ENCODE measurements at places on chromosomes 7 and 10. TPM values are rescaled to one million over a fixed set of nuclear protein-coding genes. Genes with fewer than 3 reads are reported as not detected.
A peak's percentile ranks its signal among the peaks of the same experiment; 100 is the strongest.

HOXA6 gene
- 0.71 TPM for polyA plus RNA-seq

MINDY4 gene
- 1.9 TPM for polyA plus RNA-seq

DNA sequence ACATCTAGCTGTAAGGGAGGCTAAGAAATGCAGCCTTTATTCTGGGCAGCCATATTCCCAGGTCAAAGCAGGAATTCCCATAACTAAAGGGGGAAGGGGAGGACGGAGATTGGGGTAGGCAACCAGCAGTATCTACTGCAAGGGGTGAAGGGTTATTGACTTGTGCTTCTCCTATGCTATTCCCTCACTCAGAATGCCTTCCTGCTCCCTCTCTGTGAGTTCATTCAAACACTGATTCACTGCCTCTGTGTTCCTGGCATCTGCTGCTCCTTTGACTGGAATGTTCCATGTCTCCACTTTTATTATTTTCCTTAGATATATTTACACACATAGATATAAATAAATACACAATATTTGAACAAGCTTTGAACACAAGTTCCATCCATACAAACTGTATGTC lies 11.1 kb downstream of the HTR7 start:
- peak; percentile 48 for DNase-seq

IL6 gene
- polyA plus RNA-seq: not detected

- no peak for DNase-seq
Observed at GRCh38 chr10:55410415-55410885, 609.4 kb upstream of the PCDH15 start.

DNA sequence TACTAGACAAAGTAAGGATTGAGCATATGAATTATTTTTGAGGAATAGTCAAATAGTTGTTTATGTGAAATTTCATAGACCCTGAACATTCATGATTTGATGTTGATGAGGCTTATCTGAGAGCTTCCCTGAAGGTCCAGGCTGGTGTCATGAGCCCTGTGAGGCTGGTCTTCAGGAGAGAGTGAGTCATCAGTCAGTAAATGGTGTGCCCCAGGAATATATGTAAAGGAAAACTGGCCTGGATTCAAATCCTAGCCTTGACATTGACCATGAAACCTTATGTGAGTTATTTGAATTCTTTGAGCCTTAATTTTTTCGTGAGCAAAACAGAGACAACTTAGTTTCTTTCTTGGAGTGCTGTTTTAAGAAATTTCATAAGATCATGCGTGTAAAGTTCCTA lies 6.2 kb downstream of the TMEM236 start:
- DNase-seq: no peak

ELFN1 gene
- 0.02 TPM for polyA plus RNA-seq

SHH gene
- polyA plus RNA-seq: not detected

DNA sequence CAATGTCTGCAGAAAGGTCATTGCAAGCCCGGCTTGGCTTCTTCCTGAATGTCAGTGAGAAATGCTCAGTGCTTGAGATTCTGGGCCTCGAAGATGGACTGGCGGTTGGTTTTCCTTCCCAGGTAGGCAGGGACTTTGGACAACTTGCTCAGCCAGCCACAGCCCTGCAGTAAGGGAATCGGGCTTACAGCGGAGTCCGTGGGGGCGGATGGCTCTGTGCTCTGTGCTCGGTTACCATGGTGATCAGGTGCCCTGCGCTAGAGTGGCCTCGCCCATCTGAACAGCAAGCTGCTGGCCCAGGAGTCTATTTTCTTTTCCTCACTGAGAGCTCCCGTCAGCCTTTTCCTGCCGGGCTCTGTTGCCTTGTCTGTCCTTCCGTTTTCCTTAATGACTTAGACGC lies 77.8 kb upstream of the SH2B2 start:
- no peak for DNase-seq

GRCh38 chr7:12951397-12951801 lies 264.0 kb downstream of the ARL4A start:
- peak; percentile 79 for DNase-seq

GRB10 gene
- polyA plus RNA-seq: 3.3 TPM

SUPV3L1 gene
- 31.5 TPM for polyA plus RNA-seq

DNA sequence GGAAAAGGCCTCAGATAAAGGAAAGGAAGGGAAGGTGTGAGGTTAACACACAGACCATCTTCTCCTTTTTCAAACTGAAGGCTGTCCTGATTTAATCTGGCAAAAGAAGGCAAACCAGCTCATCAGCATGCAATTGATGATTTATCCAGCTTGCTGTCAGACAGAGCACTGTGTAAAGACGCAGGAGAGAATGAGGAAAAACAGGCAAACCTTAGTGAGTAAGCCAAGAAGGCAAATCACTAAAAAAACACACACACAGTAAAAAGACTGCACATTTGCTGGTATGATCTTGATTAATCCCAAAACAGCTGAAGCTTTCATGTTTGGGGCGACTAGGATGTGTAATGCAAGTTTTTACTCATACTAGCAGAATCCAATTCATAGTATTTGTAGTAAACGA lies 65.8 kb upstream of the SKAP2 start:
- DNase-seq: peak; percentile 52

DNA sequence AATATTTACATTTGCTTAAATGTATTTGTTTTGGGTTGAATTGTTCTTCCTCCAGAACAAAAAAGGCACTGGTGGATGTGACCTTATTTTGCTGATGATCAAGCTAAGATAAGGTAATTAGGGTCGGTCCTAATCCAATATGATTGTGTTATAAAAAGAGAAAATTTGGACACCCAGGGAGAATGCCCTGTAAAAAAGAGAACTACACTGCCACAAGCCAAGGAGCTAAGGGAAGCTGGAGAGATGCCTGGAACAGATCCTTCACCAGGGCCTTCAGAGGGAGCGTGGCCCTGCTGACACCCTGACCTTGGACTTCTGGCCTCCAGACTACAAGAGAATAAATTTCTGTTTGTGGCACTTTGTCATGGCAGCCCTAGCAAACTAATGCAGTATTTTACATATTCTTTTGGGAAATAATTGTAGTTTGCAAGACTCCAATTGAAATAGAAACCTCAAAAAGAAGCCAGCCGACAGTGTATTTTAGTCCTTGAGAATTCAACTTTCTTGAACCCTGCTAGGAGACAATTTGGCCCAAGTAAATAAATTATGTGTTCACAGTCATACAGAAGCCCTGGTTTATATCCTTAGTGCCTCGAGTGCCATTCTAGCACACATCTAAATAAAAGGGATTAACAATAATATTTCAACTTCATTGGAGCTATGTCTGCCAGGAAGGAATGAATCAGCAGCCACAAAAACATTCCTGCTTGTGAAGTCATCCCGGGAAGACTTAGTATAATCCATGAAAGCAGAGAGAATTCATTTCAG lies 164.6 kb downstream of the PKD1L1 start:
- DNase-seq: peak; percentile 90

- no peak for DNase-seq
Observed at GRCh38 chr7:137835486-137836112, 11.2 kb downstream of the DGKI start.

IFIT1B gene
- polyA plus RNA-seq: not detected

GRCh38 chr7:34145603-34146002 lies 240.3 kb downstream of the BMPER start:
- DNase-seq: no peak

- DNase-seq: peak; percentile 48
Observed at GRCh38 chr10:125868372-125868975, 12.6 kb downstream of the DHX32 start.

KNDC1 gene
- polyA plus RNA-seq: not detected

CFAP58 gene
- polyA plus RNA-seq: 0.23 TPM

TMEM196 gene
- polyA plus RNA-seq: not detected

SFTPD gene
- polyA plus RNA-seq: not detected

GRCh38 chr7:101772508-101773211 lies 44.8 kb upstream of the CUX1 start:
- DNase-seq: no peak

DNA sequence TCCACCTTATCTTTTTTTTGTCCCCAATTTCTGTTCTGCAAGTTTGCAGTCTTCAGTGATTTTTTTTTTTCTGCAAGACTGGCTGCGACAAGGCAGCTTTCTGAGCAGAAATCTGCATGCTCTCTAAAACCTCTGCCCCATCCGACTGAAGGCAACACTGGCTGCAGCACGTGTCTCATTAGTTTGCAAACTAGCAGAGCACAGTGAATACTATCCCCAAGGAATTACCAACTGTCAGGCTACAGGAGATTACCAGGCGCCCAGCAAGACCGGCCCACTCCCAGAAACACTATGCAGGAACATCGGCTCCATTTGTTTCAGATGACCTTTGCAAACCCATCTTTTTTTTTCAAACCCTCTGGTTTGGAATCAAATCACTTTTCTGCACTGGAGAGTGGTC lies 538.8 kb downstream of the SORCS1 start:
- no peak for DNase-seq

DYDC2 gene
- polyA plus RNA-seq: not detected

INMT gene
- polyA plus RNA-seq: not detected

DNA sequence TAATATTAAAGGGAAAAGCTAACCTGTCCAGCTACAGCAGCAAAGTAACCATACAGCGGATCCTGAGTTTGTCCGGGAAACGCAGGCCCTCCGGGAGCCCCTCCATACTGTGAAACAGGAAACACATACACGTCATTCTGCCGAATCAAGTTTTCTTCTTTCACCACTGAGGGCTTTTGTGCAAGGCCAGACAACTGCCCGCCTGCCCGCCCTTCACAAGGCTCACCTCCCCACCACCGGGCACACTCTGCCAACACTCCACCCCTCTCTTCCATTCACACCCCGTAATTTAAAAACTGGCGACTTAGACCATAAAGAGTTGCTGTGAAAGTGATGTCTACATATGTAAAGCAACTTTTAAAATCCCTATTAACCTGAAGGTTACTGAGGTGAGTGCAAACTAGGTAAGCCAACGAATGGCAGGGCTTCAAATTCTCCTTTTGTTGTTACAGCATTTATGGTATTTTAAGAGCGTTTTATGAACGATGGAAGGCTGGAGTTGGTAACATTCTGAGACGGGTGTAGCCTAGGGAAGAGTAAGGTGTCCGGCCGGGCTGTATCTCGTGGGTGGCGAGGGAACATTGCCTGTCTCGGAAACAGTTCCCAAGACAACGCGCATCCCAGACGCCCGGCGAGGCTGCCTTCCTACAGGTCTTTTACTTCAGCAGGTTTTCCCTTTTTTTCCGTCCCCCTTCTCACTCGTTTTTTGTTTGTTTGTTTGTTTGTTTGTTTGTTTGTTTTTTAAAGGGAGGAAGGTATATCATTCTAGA lies 817 bp downstream of the SRI start:
- DNase-seq: peak; percentile 55

GHRHR gene
- polyA plus RNA-seq: not detected

DNA sequence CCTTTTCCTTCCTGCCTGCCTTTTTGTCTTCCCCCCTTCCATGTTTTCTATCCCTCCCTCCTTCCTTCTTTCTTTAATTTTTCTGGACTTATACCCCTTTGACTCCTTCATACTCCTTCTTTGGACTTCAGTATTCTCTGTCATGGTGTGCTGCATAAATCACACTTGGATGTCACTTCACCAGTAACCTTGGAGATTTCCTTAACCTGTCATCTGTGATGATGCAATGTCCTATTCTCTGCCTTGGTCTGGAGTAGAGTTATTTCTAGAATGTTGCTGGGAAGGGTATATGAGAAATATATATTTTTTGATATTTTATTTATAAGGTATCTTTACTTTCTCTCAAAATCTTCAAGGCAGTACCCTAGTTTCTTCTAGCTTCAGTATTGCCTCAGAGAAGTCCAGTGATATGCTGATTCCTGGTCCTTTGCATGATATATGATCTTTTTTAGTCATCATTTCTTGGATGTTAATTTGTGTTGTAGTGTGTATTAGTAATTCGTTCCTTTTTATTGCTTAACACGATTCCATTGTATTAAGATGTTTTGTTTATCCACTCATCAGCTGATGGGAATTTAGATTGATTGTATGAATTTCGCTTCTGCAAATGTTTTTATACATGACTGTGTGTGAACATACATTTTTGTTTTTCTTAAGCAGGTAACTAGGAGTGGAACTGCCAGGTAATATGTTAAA lies 206.9 kb upstream of the MBL2 start:
- peak; percentile 8 for DNase-seq

DNA sequence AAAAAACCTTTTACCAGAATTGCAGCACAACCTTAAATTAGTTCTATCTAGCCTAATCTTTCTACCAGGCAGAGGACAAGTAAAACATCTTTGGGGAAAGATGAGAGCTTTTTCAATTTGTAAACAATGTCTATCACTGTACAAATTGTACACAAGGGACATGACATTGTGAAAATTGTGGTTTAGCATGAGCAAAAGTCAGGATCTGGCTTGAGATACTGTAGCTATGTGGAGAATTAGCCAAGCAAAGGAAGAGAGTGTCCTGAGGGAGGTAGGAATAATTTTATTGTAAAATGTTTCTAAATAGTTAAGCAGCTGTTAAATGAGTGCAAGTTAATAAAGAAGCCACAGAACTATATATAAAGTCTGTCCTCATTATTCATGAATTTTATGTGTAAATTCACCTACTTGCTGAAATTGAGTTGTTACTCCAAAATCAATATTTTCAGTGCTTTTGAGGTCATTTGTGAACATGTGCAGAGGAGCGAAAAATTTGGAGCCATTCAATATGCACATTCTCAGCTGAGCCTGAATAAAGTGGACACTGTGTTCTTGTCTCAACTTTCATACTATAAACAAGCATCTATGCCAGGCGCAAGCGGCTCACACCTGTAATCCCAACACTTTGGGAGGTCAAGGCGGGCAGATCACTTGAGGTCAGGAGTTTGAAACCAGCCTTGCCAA lies 42.8 kb upstream of the POM121L12 start:
- no peak for DNase-seq
